ENCODE measurements at places on chromosomes 3 and 15.

- no peak overlapping the region for H3K27ac ChIP-seq
- no peaks in the 10 kb centered on the region for H3K27me3 ChIP-seq
- H3K4me3 ChIP-seq = no peak overlapping the region
- DNase-seq = no peak
- H3K4me1 ChIP-seq = no peaks in the 10 kb centered on the region
Measured at GRCh38 chr3:126342211-126342610, 15.0 kb downstream of the KLF15 start.

DNA sequence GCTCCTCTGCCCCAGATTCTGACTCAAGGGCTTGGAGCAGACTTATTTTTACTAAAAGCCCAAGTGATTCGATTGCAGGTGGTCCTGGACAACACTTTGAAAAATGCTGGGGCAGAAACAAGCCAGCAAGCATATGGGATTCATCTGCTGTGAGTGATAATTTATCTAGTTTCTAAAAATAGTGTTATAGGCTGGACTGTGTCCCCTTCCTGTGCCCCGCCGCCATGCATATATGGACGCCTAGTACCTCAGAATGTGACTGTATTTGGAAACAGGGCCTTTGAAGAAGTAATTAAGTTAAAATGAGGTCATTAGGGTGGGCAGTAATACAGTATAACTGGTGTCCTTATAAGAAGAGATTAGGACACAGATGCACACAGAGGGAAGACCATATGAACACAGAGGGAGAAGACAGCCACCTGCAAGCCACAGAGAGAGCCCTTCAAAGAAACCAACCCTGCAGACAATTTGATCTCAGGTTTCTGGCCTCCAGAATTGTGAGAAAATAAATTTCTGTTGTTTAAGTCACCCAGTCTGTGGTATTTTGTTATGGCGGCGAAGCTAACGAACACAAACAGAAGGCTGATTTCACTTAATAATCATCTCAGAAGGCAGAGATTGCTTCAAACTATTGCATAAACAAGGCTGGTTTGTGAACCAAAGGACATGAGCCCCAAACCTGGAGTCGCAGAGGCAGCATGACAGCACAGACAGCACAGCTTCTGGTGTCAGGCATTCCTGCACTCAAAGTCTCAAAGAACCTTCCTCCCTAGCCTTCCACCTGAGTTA is 59.1 kb downstream of the CCNL1 start:
- no peaks in the 10 kb centered on the region for H3K27me3 ChIP-seq
- no peaks in the 10 kb centered on the region for H3K36me3 ChIP-seq
- DNase-seq = no peak
- no peak overlapping the region for H3K27ac ChIP-seq

- no peak for DNase-seq
- no peaks in the 10 kb centered on the region for H3K4me1 ChIP-seq
- H3K36me3 ChIP-seq = no peaks in the 10 kb centered on the region
- H3K4me3 ChIP-seq = no peak overlapping the region
- no peak overlapping the region for H3K27ac ChIP-seq
- peaks cover 15% of the 10 kb centered on the region for H3K27me3 ChIP-seq
Measured at GRCh38 chr15:96042734-96043224, 287.7 kb upstream of the NR2F2 start.

GRCh38 chr3:189557824-189558223 is 73.4 kb upstream of the TP63 start:
- DNase-seq = no peak
- no peak overlapping the region for H3K4me3 ChIP-seq
- no peak overlapping the region for H3K27ac ChIP-seq
- H3K4me1 ChIP-seq = no peaks in the 10 kb centered on the region

DNA sequence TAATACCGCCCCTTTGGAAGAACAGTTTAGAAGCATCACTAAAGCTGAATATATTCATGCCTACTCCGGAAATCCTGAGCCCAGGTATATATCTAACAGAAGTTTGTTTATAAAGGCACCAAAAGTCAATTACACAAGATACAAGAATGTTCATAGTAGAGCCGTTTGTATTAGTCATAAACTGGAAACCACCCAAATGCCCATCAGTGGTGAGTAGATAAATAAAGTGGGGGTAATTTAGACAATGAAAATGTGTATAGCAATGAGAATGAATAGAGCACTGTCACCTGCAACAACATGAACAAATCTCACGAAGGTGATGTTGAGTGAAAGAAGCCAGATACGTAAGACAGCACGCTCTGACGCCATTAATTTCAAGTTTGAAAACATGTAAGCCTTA is 68.3 kb upstream of the GLCE start:
- H3K27ac ChIP-seq = no peak overlapping the region
- H3K36me3 ChIP-seq = no peaks in the 10 kb centered on the region
- no peaks in the 10 kb centered on the region for H3K27me3 ChIP-seq
- no peak overlapping the region for H3K4me3 ChIP-seq
- no peak for DNase-seq

GRCh38 chr3:133882986-133883586 is 12.6 kb downstream of the RAB6B start:
- no peaks in the 10 kb centered on the region for H3K27me3 ChIP-seq
- no peak overlapping the region for H3K27ac ChIP-seq
- H3K36me3 ChIP-seq = no peaks in the 10 kb centered on the region
- H3K4me3 ChIP-seq = no peak overlapping the region
- DNase-seq = no peak
- H3K4me1 ChIP-seq = no peaks in the 10 kb centered on the region
